ENCODE measurements at places on chromosomes 11 and 22.

GRCh38 chr11:32796425-32796824 lies 2.0 kb upstream of the CCDC73 start:
- DNase-seq, result no peak

DNA sequence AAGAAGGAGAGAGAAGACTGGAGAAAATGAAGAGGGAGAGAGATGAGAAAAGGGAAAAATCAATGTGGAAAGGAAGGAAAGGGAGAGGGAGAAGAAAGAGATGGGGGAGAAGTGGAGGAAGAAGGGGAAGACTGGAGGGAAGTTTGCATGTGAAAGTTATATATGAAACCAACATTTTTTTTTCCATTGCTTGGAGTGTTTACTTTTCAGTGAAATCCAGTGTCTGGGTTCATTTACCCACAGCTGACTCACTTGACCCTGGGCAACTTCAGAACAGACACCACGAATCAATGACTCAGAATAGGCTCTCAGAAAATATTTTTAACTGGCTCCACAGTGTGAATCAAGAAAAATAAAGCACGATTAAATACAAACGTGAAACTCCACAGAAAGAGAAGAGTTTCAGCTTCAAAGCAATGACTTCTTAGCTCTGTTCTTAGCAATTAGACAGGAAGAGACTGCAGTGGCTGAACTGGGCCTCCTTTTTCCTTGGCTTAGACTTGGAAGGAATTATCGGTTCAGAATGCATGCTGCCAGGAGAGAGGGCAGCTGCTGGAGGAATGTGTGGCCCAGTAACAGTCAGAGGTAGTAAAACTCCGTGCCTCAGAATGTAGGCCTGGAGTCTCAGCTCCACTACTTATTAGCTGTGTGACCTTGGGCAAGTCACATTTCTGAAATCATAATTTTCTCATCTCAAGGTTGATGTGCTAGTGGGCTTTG lies 237.5 kb downstream of the MIAT start:
- peak; percentile 15 for DNase-seq

GRCh38 chr11:135027461-135027860 lies 615.4 kb upstream of the B3GAT1 start:
- DNase-seq, result peak; percentile 66

DNA sequence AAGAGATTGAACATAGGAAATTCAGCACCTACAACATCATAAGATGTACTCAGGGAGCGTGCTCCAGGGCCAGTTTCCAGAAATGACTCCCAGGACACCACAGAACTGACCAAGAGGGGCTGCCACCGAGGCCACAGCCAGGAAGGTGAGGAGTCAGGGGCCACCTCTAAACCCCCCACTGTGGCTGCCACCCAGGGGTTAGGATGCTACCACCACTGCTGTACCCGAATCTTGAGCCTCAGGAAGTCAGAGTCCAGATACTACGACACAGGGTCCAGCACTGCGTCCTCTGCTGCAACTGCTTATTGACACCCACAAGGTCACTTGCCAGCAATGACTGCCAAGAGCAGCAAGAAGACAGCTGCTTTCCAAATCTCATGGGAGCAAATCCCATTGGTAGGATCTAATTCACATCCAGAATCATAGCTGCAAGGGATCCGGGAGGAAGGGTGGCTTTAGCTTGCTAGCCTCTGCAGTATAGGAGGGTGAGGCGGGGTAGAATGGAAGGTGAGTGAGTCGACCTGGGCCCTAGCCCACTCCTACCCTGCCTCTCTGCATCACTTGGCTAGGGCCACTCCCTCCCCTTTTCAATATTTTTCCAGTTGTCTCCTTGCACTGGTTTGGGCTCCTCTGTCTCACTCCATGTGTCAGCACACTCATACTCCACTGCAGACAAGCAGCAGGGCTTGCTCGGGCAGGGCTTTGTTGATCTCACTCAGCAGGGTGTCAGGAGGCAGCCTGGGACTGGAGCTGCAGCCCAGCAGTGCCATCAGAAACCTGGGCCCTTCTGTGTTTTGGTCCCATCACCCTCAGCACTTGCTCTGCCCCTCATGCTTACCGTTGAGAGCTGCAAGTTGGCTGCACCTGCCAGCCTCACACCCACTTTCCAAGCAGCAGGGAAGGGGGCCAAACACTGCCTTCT lies 18.1 kb upstream of the CYTH4 start:
- DNase-seq, result no peak

Measured in ecto neural progenitor cell (in vitro differentiated cells).